HuH-7.5 (cell line): ENCODE measurements at places on chromosomes 5 and 9.

GRCh38 chr5:67160985-67161384, 35.6 kb downstream of the CD180 start:
- no peak for DNase-seq

GRCh38 chr5:88745093-88745696, 137.8 kb downstream of the MEF2C start:
- peak; percentile 7 for DNase-seq

- no peak for DNase-seq
Measured at GRCh38 chr5:103446813-103447212, 115.8 kb downstream of the NUDT12 start.

DNA sequence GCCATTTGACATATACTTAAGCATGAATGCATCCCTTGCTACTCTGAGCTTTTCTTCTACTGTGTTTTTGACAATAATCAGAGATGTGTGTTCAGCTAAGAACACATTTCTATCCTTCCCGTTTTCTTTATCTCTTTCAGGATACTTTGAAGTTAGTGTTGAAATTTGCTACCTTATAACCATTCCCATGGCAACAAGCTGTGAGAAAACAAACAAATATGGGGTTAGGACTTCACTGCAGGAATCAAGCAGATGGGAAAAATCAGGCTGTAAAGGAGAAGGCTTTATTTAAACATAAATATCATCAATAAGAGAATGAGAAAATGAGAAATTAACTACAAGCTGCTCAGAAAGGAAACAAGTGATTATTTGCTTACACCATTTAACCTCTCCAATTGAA, 35.2 kb downstream of the ZCCHC9 start:
- no peak for DNase-seq

DNA sequence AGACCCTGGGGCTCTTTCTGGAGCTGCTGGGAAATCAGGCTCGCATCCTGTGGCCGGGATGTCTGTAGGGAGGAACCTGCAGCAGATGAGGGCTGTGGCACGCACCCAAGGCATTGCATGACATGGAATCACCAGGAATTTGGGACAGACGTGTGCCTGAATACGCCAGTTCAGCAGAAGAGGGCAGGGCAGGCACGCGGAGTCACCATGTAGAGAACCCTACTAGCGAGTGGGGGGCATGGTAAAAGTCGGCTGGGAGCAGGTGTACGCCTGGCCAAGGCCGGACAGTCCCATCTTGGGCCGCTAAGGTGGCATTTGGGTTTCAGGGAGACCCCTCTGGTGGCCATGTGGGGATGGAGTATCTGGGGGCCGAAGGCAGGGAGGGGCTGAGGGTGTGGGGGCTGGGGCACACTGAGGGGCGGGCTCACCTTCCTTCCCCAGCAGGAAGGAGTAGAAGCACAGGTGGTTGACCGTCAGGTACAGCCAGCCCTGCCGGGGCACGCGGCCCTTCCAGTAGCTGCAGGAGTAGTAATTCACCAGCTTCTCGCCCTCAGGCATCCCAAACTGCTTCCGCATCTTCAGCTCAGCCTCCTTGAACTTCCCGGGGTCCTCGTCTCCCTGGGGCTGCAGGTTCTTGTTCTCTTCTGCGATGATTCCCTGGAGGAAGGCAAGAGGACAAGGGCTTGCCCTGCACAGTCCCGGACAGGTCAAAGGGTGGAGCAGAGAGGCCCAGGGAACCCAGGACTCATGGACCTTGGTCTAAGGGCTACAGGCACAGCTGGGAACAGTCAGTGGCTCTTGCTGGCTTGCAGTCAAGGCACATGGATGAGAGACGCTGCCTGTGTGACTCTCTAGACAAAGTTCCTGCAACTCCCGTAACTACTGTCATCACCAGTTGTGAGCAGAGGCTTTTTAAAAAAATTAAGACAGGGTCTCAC, 13.5 kb downstream of the TBC1D9B start:
- no peak for DNase-seq

DNA sequence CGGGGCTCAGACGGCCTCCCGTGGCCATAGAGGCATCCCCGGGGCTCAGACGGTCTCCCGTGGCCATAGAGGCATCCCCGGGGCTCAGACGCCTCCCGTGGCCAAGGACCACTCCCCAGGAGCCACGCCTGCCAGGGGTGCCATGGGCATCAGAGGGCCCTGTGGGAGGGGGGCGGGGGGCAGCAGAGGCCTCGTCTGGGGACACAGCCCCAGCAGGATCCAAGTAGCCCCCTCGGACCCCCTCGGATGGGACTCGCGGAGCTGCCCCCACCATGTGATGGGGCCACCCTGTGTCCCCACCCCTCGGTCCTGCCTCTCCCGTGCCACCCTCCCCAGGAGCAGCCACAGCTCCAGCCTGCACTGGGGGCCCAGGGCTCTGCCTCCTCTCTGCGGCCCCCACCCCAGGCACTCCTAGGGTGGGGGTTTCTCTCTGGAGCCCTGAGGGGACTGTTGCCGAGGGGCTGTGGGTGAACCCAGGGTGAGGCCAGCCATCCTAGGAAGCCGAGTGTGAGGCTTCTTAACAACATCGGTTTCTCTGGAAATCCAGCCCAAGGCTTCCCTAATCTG, 2.5 kb downstream of the ENTPD8 start:
- DNase-seq, result no peak

DNA sequence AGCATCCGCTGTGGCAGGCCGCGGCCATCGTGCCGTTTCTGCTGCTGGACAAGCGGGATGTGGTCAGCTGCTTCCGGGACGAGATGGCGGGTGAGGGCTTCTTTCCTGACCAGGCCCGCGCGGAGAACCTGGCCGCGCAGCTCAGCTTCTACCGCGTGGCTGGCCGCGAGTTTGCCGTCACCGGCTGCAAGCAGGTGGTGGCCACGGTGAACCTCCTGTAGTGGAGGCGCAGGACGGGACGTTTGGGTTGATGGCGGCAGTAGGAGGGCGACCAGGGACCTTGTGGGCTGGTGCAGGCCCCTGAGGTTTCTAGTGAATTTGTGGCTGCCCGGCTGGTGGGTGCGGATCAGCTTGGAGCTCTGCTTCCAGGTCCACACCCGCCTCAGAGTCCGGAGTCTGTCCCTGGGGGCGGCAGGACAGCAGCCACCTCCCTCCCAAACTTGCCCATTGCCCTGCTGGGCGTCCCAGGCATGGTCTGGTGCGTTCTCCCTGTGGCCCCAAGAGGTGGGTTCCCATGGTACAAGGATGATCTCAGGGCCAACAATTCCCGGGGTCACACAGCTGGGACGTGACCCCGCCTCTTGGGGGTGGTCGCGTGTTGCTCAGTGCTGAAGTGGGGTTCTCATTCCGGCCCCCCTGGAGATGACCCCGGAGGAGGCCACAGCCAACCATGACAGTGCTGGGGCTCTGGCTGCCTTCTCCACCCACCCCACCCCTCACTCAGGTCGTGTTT, 2.4 kb downstream of the TOR4A start:
- no peak for DNase-seq

- DNase-seq, result no peak
Measured at GRCh38 chr9:119792242-119792641, 423.0 kb upstream of the BRINP1 start.

DNA sequence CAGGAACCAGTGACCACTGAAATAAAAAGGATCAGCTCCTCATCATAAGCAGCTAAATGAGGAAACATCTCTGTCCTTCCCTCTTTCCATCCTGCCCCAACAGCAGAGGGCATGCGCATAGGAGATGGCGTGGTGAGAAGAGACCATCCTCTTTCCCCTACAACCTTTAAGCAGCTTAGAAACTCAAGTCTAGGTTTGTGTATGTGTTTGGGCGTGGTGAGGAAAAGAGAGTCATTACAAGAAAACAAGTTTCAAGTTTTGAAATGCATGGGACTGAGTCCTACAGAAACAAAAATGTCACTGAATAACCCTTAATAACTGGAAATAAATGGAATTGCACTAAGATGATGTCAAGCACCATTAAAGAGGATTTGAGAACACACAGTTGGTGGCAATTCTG, 96.4 kb upstream of the IL12B start:
- no peak for DNase-seq

- DNase-seq, result no peak
Measured at GRCh38 chr9:35778496-35778895, 12.9 kb upstream of the NPR2 start.

DNA sequence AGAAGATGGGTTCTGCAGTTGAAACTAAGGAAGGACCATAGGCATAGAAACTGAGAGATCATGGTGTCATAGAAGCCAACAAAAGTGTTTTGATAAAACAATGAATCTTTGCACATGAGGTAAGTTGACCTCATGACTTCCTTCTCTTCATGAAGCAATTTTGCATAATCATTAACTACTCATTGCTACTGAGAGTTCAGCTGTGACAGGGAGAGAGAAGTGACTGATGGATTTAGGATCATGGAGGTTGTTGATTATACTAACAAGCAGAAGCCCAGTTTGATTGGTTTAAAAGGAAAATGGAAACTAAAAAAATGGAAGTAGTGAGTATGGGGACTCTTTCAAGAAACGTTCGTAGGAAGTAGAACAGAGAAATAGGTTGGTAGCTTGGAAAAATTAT, 51.2 kb downstream of the PARP8 start:
- DNase-seq, result peak; percentile 11

GRCh38 chr5:172559004-172559932, 81.8 kb upstream of the NEURL1B start:
- DNase-seq, result no peak

DNA sequence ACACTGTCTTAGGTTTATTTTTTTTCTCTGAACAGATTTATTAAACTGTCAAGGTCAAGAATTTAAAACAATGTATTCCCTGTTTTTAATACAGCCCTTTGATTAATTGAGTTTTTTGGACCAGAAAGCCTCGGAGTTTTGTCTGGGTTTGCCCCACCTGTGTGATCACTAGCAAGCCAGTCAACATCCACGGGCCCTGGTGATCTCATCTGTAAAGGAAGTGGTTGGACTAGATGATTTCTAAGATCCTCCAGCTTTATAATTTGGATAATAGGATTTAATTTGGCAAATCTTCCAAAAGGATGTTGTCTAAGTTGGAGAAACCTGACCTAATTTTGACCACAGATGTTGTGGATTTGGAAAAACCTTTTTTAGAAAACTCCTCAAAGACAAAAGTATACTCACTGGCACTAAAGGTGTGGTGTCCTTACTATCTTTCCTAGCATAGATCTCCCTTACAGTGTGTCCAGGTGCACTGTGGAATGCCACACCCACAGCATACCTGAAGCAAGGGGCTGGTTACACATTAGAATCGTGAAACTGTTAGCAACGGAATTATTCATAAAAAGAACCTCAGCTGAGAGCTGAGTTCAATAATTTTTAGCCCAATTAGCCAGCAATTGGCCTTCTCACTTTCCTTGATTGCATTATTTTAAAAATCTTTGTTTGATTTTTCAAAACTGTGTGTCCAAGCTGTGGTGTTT, 195.6 kb upstream of the ELL2 start:
- no peak for DNase-seq

- DNase-seq, result no peak
Measured at GRCh38 chr9:98415782-98416181, 160.3 kb upstream of the TBC1D2 start.

- DNase-seq, result no peak
Measured at GRCh38 chr5:17180864-17181723, 36.3 kb upstream of the BASP1 start.

- no peak for DNase-seq
Measured at GRCh38 chr9:132908635-132909034, 29.9 kb downstream of the SPACA9 start.

GRCh38 chr9:136275655-136276429, 28.1 kb downstream of the CCDC187 start:
- DNase-seq, result no peak

- DNase-seq, result no peak
Measured at GRCh38 chr9:2645569-2645968, 24.0 kb downstream of the VLDLR start.

- no peak for DNase-seq
Measured at GRCh38 chr5:59831326-59832010, 62.1 kb downstream of the PDE4D start.

GRCh38 chr9:69180670-69181069, 6.6 kb downstream of the TJP2 start:
- peak; percentile 43 for DNase-seq

DNA sequence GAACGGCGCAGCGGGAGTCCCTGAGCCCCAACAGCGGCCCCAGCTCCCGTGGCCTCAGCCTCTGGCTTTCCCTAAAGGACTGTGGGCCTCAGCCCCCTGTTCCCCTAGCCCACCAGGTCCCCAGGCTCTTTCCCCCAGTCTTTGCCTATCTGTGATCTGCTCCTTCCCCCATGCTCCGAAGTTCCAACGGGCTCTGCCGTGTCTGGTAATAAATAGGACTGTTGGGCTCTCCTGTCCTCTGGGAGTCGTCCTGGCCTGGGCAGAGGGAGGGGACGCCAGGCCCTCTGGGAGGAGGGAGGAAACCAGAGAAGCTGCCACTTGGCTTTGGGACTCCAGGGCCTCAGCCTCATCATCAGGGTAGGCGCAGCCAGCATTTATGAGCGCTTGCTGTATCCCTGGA, 28.1 kb downstream of the ADGRD2 start:
- DNase-seq, result no peak

DNA sequence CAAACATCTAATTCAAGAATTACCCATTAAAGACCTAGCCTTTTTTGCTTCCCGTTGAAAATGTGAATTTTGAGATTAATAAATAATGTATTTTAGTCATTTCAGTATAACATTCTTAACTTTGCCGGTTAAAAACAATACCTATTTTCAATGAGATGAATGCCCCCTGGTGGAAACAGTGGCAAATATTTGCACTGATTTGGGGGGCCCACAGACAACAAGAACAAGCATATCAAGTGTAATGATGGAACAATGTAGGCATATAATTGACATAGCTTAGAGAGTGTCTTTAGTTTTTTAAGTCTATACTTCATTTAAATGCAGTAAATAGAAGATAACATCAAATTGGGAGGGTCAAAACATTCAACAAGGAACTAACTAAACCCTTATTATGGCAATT, 111.9 kb downstream of the NTRK2 start:
- DNase-seq, result no peak

- no peak for DNase-seq
Measured at GRCh38 chr5:8208307-8208706, 339.4 kb downstream of the MTRR start.

DNA sequence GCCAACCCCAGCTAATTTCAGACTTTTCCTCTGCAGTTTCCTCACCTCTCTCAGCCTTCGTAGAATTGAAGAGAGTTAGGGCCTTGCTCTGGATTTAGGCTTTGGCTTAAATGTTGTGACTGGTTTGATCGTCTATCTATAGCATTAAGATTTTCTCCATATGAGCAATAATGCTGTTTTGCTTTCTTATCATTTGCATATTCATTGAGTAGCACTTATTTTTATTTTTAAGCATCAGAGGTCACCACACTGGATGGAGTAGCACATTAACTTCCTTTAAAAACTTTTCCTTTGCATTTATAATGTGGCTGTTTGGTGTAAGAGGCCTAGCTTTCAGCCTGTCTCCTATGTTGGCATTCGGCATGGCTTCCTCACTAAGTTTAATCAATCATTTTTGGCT, 12.6 kb upstream of the PCBD2 start:
- no peak for DNase-seq

DNA sequence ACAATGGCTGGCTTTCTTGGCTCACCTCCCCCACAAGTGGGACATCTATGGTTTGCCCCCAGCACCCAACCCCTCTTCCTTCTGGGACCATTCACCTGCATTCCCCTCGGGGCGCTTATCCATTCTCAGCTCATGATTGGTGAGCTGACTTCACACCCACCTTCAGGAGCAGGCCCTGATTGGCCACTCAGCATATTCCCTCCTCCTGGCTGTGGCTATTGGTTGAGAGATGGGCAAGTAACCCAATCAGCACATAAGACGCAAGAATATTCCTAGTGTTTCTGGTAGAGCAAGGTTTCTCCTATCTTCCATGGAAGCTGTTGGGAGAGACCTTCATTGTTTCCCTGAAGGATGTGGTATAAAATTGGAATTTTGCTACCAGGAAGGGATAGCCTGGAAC, 22.7 kb upstream of the UNC5A start:
- no peak for DNase-seq

GRCh38 chr5:143030349-143030748, 260.2 kb downstream of the ARHGAP26 start:
- no peak for DNase-seq
